Activated T-helper 1 cell treated with anti-CD3 and anti-CD28 coated beads, Interleukin-2, amount 50 U/mL, for 16 hours (primary cell): ENCODE measurements at places on chromosomes 12 and 14.

DNA sequence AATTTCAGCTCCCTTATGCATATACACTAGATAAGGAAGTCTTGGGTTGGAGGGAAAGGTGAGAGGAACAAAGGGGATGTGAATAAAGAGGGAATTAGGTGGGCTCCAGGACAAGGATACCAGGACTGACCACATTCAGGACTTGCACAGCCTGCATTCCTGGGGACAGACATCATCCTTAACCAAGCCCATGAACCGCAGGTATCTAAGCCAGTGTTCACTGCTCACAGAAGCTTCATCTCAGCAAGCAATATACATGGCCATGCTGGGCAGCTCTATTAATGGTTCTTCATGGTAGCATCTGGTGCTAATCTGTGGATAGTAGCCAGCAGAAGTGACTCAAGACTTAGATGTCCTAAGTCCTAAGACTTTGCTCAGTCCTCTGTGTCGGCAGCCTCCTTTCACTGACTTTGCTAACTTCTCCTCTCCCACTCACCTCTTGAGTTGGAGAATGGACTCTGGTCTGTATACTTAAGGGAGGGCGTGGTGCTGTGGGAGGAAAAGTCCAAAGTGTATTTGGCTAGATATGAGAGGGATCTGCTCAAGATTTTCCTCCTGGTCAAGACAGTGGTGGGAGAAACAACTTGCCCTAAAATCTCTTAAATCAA is 136.1 kb downstream of the ASCL1 start:
- no peak for DNase-seq

DNA sequence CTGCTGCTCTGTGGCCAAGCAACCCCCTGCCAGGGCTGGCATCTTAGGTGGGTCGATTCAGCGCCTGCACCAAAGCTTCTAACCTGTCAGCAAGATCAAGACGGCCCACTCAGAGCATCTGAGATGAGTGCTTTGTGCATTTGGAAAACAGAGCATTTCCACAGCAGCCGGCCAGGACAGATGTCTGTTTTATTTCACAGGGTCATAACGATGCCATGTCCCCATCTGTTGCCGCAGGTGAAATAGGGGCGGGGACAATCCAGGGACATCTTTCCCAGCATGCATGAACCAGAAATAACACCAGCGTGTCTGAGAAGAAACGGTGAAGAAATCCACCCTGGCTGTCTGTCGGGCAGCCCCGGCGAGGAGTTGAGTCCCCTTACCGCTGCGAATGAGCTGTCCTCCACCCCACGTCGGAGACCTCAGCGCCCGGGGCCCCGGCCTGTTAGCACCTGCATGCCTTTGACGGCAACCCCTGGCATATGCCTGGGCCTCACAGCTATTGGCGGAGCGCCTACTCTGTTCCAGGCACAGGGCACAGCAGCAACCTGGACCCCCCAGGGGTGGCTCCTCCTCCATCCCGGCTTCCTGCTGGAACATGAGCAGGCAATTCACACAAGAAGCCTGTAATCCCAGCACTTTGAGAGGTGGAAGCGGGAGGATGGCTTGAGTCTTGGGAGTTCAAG is 30.6 kb upstream of the ULK1 start:
- DNase-seq = no peak

GRCh38 chr12:8609061-8609570 is 3.5 kb downstream of the AICDA start:
- no peak for DNase-seq

DNA sequence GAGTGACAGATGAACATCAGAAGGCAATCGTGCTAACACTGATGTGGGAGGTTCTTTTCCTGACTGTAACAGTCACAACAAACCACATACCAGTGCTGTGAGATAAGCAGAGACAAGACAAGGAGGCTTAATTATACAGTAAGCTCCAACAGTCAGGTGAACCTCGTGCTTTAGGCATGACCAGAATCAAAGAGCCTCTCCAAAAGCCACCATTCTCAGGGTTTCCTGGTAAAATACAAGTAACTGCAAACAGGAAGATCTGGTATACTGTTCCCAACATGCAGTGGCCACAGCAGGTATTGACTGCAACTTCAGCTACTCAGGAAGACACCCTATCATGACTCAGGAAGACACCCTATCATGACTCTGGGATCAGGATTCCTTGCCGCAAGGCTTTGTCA is 47.3 kb upstream of the GTF2A1 start:
- no peak for DNase-seq

DNA sequence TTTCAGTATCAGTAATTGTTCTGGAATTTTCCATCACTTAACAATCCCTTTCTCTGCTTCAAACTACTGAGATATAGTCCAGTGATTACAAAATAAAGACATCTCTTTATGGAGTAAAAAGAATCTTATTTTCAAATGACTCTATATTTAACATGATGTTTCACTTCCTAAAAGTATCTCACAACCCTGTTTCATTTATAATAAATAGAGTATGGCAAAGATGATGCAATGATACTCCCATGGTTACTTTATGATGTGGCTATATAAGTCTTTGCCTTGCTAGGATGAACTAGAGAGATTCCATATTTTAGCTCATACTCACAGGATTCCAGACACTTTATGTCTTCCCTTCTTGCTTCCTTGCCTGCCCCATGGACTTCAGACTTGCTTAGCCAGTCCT is 953.5 kb upstream of the MDGA2 start:
- DNase-seq = no peak

DNA sequence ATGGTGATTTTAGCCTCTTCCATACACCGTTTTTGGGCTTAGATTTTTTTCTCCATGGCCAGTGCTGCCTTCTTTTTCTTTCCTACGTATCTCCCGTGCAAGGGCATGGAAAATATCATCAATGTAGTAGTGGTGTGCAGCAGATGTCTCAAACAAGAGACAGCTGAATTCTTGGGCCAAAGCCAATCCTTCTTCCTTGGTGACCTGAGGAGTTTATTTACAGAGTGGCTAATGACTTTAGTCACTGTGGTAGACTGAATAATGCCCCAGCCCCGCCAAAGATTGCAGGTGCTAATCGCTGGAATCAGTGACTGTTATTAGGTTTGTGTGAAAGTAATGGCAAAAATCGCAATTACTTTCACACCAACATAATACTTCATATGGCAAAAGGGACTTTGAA is 235.5 kb upstream of the NOS1 start:
- DNase-seq = no peak

- DNase-seq = no peak
Measured at GRCh38 chr14:105420101-105420973, 710 bp downstream of the MTA1 start.

DNA sequence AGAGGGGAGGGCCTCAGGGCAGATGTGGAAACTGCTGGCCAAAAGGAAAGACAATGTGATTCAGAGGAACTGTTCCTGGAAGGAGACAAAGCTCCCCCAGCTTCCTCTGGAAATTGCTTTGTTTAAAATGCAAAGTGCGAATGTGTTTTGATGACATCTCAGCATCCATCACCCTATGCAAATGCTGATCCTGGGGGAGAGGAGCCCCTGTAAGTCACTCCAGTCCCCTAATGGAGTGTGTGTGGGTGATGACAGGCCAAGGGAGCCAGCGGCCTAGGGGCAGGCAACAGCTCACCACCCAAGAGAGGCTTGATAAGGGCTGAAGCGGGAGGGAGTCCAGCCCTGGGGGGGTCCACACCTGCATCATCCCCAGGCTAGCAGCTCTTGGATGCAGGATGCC is 134.2 kb downstream of the ESRRB start:
- no peak for DNase-seq

GRCh38 chr14:58625438-58625837 is 12.3 kb upstream of the DACT1 start:
- DNase-seq = no peak

DNA sequence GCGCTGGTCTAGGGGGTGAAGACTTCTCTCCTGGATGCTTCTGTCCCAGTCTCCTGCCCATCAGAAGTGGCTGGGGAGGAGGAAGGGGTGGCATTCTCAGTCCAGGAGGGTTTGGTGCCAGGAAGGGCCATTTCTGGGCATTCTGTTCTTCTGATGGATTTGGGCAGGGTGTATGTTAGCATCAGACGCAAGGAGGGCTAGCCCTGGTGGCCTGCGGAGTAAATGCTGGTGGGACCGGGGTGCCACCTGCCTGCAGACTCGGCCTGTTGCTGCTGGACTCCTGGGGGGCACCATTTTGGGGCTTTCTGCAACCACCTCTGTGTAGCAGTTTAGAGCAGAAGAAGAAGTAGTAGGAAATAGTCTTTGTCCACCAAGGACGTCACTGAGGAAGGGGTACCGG is 31.7 kb downstream of the AACS start:
- no peak for DNase-seq

DNA sequence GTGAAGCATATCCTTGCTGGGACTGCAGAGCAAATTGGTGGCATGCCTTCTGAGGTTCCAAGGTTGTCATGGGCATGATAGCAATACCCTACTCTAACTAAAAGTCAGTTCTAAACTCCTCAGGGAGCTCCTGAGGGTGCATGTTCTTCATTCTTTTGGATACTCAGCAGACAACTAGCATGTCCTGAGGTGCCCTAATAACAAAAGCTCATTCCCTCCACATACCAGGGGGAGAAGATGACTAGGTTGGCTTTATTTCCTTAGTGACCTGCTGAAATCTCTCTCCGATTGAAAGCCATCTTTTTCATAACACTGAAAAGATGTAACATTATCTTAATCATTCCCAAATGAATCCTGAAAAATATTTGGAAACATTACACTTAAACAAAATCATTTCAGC is 188.7 kb upstream of the IGF1 start:
- no peak for DNase-seq

- DNase-seq = no peak
Measured at GRCh38 chr14:60226298-60226697, 22.7 kb upstream of the PPM1A start.
